NCI-H510A treated with DMSO at 0.1 percent for 48 hours (cell line): ENCODE measurements at places on chromosomes 1 and 21.

GRCh38 chr1:150235294-150235851 is 539 bp downstream of the ANP32E start:
- DNase-seq: no peak

GRCh38 chr1:71053758-71054157 is 6.1 kb upstream of the PTGER3 start:
- no peak for DNase-seq

DNA sequence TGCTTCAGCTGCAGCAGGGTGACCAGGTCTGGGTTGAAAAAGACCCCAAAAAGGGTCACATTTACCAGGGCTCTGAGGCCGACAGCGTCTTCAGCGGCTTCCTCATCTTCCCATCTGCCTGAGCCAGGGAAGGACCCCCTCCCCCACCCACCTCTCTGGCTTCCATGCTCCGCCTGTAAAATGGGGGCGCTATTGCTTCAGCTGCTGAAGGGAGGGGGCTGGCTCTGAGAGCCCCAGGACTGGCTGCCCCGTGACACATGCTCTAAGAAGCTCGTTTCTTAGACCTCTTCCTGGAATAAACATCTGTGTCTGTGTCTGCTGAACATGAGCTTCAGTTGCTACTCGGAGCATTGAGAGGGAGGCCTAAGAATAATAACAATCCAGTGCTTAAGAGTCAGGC is 2.9 kb downstream of the C1QA start:
- DNase-seq: no peak

- peak; percentile 58 for DNase-seq
Observed at GRCh38 chr1:167105271-167106118, 11.6 kb downstream of the STYXL2 start.

GRCh38 chr21:39373634-39374033 is 24.7 kb upstream of the HMGN1 start:
- peak; percentile 13 for DNase-seq

DNA sequence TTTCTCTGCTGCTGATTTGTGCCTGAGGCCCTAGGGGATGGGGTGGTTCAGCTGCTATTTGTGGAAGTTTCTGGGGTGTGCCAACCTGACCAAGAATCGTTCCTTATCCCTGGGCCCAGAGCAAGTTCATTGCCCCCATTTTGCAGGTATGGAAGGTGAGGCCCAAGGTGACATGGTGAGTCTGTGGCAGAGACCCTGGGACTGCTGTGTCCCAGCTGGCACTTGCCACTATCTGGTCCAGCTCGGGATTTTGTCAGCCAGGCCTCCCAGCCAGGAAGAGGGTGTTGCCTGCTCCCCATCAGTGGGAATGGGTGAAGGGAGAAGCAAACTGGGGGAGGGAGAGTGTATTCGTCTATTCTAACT is 18.9 kb upstream of the LRP8 start:
- no peak for DNase-seq

- no peak for DNase-seq
Observed at GRCh38 chr1:205370780-205371179, 14.1 kb upstream of the KLHDC8A start.

GRCh38 chr1:84653130-84653677 is 37.1 kb downstream of the SSX2IP start:
- DNase-seq: no peak
